ENCODE measurements at places on chromosomes 2 and 18.

- DNase-seq = no peak
These were observed 83.7 kb upstream of the UBXN4 start for GRCh38 chr2:135657806-135658582.

DNA sequence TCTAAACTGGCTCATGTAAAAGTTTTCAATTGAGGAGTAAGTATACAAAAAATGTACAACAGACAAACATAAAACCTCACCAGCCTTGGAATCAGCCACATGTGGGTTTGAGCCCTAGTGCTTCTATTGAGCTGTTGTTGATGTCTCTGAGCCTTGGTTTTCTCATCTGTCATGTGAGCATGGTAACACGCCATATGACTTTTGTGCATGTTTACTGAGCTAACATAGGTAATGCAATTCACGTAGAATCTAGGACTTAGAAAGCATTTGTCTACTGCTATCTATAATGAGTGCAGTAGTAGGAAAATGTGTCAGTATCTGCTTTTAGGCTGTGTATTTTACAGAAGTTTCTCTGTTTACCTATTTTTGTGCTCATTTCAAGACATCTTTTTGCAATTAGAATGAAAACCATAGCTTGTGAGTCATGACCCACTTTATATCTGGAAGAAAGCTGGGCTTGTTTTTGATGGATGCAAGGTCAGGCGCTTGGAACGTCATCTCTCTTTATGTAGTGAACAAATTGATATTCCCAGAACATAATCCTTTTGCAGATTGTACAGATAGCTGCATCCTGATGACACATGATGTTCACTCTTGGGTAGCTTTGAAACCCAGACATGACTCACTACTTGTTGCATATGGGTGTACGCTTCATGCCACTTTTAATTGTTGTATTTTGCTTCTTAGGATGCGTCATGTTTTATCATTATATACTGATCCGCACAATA, 94.3 kb downstream of the RNF144A start:
- peak; percentile 99 for DNase-seq

- DNase-seq = peak; percentile 46
These were observed 164.1 kb downstream of the FHOD3 start for GRCh38 chr18:36461551-36461987.

DNA sequence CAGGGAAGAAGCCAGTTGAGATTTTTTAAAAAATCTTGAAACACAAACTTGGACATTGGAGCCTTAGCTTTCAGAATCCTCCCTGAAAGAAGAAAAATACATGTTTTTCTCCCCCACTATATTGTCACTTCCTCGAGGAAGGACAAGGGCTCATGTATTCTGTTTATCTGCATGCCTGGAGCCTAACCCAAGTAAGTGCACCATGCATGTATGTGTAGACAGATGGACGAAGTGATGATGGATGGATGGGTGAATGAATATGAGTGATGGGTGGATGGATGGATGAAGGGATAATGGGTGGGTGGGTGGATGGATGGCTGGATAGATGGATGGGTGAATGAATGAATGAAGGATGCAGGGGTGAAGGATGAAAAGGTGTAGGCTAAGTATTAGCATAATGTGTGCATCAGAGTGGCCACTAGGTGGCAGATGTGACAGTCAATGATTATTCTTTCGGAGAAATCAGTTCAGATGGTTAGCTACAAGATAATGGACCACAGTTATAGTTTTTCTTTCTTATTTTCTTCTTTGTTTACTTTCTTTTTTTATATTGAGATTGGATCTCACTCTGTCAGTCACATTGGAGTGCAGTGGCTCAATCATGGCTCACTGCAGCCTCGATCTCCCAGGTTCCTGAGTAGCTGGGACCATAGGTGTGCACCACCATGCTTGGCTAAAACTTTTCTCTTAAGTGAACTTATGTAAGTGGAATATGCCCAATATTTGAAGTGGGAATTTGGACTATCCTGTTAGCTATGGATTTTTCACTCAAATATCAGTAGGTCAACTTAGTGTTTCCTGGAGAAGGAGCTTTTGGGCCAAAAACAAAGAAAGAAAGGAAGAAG, 18.5 kb upstream of the CCDC93 start:
- peak; percentile 31 for DNase-seq

- no peak for DNase-seq
These were observed 51.7 kb downstream of the FAM168B start for GRCh38 chr2:131041402-131042147.

GRCh38 chr2:223071139-223071538, 19.1 kb downstream of the KCNE4 start:
- DNase-seq = no peak

DNA sequence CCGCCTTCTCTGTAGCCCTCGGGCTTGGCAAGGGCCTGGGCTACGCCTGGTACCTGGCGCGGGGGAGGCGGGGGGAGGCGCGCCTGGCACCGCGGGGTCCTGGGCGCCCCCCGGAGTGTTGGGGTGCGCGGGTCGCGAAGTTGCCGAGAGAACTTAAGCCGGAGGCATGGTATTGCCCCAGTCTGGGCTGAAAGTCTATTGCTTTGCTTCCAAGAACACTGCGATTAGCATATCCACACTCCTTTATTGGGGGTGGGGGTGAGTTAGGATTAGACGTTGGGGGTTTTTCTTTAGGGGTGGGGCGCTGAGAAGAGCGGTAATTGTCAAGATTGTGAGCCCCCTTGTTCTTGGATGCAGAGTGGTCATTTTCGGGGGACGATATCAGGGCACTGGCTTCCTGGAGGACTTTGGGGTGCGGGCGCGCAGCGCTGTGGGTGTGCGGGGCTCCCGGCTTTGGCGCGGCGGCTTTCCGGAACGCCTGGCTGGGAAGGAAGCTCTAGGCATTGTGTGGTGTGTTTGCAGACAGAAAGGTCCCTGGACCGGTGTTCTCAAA, 798 bp downstream of the TANC1 start:
- no peak for DNase-seq

- DNase-seq = peak; percentile 13
These were observed 8.7 kb upstream of the AGFG1 start for GRCh38 chr2:227462972-227463931.

Data from RPMI7951 (cell line).